ENCODE measurements at places on chromosomes 11 and 22.

- no peak for DNase-seq
Measured at GRCh38 chr11:71997594-71997993, 1.1 kb upstream of the IL18BP start.

GRCh38 chr22:28381429-28382167, 298.0 kb downstream of the TTC28 start:
- no peak for DNase-seq

DNA sequence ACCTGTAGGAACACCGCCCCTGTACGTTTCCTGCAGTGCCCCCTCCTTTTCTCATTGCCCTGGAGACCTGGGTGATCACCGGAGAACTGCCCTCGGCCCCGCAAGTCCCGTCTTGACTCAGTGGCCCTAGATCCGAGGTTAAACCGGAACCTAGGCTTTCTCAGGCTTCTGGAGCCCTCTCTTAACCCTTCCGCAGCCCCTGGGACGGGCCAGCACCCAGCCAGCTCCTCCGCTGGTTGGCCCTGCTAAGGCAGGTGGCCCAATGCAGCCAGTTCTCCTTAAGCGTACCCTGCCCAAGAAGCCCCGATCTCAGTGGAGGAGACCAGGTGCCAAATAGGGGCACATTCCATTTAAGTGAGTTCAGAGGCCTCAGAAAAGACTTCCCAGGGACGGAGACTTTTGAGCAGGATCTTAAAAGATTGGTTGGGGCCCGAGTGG, 776 bp downstream of the NLRX1 start:
- DNase-seq: peak; percentile 66

- no peak for DNase-seq
Measured at GRCh38 chr11:93652161-93652597, 9.3 kb upstream of the CEP295 start.

- DNase-seq: no peak
Measured at GRCh38 chr22:32123657-32124056, 35.4 kb downstream of the C22orf42 start.

- no peak for DNase-seq
Measured at GRCh38 chr11:97610000-97610399, 1220.2 kb downstream of the JRKL start.

- DNase-seq: no peak
Measured at GRCh38 chr22:26122920-26123468, 46.3 kb upstream of the SEZ6L start.

DNA sequence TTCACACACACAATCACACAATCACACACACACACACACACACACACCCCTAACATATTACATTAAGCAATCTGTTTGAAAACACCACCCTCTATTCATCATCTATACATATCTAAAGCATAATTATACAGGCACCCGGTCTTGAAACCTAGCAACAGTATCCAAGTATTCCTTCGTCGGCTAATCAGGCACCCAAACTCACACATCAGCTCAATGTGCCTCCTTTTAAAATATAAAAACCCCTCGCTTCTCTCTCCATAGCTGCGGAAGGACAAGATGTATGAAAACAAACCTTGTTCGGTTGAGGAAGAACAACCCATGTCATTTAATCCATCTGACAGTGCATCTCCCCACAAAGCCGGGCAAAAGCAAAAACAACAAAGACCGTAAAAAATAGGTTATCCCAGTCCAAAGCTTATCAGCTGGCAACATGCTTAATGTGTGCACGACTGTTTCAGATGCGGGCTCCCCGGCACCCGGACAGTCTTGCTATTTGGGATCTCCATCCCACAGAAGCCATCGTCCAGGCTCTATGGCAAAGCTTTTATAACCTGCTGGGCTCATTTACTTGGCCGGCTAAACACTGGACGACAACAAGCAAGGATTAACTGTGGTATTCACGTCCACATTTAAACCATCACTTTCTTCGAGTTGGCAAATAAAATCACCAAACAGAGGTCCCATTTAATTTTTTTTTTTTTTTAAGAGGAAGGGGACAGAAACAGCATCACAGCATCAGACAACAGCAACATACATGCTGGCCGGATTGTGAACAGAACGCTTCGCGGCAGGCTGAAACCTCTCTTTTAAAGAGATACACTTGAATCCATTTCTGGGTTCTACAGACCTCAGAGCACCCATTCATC, 365.5 kb downstream of the SHANK2 start:
- no peak for DNase-seq

GRCh38 chr22:23754220-23754919, at the start of gene VPREB3:
TSS of gene VPREB3 (minus strand) at chr22:23754425. CDS start at chr22:23754363, 62 bp downstream.
- no peak for DNase-seq

- DNase-seq: peak; percentile 51
Measured at GRCh38 chr22:30315962-30316576, 10.7 kb downstream of the TBC1D10A start.

DNA sequence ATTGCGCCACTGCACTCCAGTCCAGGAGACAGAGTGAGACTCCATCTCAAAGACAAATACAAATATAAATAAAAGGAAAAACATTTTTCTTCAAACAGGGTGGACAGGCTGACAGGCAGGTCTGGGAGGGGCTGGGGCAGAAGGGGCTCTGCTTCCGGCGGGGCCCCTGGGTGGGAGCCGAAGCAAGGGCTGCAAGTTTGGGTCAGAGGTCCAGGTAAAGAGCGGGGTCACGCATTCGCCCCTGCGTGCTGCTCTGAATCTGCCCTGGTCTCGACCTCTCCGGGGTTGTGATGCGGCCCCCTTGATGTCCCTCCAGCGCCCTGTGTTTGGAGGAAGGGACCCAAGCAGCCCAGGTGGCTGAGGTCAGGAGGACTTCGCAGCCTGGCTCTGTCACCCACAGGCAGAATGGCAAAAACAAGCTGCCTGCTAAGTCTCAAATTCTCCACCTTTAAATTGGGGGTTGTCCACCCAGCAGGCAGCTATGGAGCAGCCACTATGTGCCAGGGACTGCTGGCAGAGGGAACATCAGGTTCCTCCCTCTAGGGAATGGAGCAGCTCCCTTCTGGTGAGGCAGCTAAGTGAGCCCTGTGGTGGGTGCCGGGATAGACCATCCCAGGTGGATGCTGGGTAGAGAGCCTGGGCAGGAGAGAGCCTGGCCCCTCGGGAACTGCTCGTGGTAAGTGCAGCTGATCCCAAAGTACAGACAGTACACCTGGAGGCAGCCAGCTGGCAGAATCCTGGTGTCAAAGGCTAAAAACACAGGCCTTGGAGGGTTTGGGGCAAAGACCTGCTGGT, 10.3 kb upstream of the PHF21B start:
- no peak for DNase-seq

GRCh38 chr22:22073769-22074561, 91.4 kb upstream of the TOP3B start:
- no peak for DNase-seq

DNA sequence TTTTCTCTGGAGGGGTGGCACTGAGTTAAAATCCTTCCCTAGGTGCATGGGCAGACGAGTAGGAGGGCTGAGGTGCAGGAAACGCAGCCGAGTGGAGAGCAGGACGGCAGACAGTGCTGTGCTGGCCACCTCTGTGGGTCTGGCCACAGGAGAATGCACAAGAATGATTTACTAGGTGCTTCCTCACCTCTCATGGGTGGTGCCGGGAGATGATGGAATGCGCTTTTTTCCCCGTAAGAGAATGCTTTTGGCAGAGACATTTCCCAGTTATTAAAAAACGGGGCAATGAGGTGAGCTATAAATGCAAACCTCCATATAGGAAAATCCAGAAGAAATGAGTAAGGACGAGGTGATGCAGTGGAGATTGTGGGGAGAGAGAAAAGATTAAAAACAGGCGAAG, 86.1 kb downstream of the ADAMTS15 start:
- no peak for DNase-seq

DNA sequence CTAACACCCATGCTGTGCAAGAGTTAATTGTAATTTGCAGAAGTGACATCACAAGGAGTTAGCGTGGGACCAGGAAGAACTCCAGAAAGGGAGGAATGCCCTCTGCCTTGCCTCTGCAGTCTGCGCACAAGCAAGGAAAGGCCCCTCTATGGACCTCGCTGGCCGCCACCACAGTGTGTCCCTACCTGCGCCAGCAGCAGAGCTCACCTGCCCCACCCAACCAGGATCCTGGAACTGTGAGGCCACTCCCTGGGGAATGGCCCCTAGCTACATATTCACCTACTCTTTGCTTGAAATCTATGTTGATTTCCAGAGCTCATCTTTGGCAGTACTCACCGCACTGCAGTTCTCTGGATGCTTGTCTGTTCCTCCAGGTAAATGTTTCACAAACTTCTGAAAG, 72.0 kb upstream of the MTNR1B start:
- no peak for DNase-seq

DNA sequence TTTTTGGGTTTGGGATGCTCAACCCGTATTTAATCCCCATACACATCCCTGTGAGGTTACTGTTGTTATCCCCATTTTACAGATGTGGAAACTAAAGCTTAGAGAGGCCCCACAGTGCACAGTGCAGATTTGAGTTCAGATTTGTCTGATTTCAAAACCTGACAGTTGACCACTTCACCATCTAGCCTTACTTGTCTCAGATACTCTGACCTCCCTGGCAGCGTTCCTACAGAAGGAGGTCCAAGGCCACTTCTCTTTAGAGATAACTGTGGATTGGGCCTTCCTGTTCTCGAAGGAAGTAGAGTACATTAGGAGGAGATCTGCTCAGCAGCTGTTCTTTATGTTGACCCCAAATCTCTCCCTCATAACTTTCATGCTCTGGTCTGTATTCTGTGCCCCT, 46.7 kb upstream of the CTTN start:
- DNase-seq: no peak

- no peak for DNase-seq
Measured at GRCh38 chr11:115500547-115501501, 3.4 kb downstream of the CADM1 start.
